WTC11 (cell line): ENCODE measurements at places on chromosomes 11 and 22. TPM values are rescaled to one million over a fixed set of nuclear protein-coding genes. Genes with fewer than 3 reads are reported as not detected.

- DNase-seq = no peak
Measured at GRCh38 chr11:120709808-120710207, 198.3 kb downstream of the GRIK4 start.

DNA sequence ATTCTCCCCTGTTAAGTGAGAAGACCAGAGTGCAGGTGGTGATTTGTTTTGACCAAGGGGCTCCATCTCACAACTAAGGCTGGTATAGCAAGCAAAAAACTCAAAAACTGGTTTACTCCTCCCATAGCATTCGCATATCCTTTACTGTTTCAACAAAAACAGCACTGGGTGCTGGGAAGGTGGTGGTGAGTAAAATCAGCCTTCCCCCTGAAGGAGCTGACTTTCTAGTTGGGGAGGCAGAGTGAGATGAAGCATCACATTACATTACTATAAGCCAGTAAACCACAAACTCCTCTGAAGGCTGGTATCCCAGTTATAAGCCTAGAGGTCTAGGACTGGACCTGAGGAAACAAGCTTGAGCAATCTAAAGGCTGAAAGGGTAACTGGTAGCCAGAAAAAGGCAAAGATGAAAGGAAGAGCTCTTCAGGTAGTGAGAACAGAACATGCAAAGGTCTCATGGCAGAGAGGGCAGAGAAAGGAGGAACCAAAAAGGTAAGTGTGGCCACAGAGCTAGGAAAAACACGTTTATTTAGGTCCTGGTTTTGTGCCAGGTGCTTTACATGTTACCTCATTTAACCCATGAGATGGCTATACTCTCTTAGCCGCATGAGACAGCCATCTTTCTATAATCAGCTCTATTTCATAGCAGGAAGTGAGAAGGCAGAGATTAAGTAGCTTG lies 22.3 kb downstream of the TMEM123 start:
- no peak for DNase-seq

Gene TRIM66
- 5.6 to 8.0 TPM (median 7.8 TPM) in 3 replicates for total RNA-seq

GRCh38 chr11:24567380-24567779 lies 70.5 kb downstream of the LUZP2 start:
- no peak for DNase-seq

GRCh38 chr11:61954851-61955421 lies 4.8 kb downstream of the BEST1 start:
- DNase-seq = peak; percentile 65

DNA sequence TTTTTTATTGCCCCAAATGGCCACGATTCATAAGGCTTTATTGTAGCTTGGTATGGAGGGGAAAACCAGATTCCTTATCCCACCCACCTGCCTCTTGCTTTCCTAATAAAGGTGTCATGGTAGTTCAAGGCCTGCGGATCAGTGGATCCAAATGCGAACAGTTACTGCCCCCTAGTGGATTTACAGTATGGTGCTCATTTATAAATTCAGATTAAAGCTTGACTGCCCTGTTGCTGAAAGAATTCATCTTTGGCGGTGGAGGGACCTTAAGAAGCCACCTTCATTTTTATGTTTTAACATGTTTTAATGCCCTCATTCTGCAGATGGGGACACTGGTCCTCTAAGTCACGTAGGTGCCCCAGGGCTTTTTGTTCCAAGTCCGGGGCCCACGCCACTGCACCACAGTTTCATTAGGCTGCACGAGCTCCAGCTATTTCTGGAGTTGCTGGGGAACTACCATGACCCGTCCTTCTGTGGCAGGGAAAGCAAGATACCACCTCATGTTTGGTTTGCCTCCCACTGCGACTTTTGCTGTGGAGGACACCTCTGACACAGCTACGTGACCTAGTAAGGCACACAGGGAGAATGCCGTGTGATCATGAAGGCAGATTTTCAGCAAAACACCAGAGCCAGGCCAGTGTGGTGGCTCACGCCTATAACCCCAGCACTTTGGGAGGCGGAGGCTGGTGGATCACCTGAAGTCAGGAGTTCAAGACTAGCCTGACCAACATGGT lies 15.6 kb upstream of the INCENP start:
- DNase-seq = no peak

GRCh38 chr11:15374418-15374817 lies 259.7 kb downstream of the INSC start:
- DNase-seq = no peak

Gene CNIH2
- 12.2 to 12.9 TPM (median 12.2 TPM) in 3 replicates for total RNA-seq

DNA sequence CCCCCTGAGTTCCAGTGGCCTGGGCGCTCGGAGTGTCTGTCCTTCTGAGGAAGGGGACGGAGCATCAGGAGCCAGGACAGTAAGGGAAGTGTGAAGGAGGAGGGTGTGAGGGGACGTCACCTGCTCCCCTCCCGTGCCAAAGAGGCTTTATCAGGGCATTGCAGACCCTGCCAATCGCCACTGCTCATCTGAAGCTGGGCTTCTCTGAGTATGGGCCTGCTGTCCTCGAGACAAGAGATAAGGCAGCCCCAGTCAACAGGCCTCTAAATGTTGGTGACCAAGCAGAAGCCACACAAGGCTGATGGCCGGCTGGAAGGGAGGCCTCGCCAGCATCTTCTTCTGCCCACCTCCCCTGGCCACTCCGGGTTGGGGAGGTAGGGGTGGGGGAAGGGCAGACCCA lies 29.8 kb downstream of the LIF start:
- DNase-seq = no peak

Gene PGR
- total RNA-seq = 0.05 to 0.20 TPM (median 0.11 TPM) in 3 replicates

DNA sequence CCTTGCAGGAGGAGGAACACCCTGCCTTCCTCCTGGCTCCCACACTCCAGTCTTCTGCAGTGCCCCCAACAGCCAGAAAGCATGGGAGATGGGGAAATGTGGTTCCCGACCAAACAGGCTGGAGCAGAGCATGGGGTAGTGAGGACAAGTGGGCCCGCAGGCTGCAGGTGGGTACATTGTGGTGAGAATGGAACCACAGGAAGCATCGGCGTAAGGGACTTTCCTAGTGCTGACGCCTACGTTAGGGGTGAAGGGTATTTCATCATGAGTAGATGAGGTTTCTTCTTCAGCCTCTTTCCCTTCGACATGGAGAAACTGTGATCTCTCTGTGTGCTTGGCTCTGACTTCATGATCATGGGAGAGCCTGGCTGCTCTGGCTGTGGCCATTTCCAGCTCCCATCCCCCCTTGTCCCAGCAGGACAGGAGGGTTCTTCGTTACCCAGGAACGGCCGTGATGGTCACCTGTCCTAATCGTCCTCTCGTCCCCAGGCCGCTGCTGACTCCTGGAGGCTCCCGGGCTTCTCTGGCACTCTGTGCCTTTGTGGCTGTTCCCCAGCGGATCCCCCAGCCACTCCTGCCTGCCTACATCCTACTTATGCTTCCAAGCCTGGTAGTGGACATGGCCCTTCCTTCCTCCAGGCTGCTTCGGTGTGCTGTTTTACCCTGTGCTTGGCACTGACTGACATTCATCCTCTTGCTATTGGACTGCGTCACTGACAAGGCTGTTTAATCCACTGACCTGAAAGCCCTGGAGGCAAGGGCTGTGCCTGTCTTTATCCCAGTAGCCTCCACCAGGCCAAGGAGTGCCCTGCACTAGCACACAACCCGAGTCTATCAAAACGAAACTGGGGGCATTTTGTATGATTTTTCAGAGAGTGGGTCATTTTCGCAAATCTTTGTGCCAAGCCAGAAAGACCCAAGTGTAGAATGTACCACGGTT lies 65.2 kb upstream of the CECR2 start:
- DNase-seq = no peak

Gene RFPL2
- 0.39 to 0.48 TPM (median 0.41 TPM) in 3 replicates for total RNA-seq

DNA sequence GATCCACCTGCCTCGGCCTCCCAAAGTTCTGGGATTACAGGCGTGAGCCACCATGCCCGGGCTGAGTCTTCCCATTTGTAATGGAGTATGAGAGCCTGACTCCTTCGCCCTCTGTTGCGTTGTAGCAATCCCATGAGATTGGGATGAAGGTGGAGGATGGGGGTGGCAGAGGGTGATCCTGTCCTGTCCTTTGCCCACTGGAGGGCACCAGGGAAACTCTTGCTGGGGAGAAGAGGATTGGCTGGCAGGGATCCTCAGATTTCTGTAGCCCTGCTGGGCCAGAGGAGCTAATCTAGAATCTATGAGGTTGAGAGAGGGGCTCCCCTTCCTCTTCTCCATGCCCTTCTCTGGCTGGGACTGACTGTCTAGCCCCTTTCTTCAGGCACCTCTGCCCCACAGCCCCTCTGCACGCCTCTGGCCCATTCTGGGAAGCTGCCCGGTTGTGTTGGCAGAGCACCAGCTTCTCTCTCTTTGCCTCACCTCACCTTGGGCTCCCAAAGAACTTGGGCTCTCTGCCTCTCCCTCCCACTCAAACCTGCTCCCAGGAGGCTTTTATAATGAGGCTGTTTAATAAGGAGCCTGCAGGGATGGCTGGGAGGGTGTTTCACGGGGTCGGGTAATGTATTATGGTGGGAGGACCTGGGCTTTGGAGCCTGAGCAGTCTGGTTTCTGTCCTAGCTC lies 9.5 kb upstream of the CATSPER1 start:
- DNase-seq = no peak

DNA sequence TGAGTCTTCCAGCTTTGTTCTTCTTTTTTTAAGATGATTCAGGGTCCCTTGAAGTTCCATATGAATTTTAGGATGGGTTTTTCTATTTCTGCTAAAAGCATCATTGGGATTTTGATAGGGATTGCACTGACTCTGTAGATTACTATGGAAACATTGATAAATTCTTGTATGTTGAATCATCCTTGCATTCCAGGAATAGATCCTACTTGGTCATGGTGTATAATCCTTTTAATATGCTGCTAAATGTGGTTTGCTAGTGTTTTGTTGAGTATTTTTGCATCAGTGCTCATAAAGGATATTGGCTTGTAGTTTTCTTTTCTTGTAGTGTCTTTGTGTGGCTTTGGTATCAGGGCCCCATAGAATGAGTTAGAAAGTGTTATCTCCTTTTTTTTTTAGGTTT lies 34.9 kb upstream of the PHOX2A start:
- no peak for DNase-seq

Gene CD59
- 65.8 to 86.7 TPM (median 79.7 TPM) in 3 replicates for total RNA-seq

DNA sequence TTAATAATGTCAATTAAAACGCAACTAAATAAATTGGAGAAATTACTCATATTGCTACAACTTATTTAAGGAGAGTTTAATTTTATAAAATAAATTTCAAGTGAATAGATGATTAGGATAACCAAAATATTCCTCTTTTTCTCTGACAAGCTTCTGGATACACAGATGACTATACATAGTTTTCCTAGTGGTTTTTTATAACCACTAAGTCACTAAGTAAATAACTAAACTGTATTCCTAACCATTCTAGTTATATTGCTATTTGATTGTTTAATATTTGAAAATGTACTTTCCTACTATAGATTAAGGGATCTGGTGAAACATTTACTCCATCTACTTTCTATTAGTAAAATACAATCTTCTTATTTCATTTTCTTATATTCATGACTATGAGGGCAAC lies 4.7 kb upstream of the ANGPTL5 start:
- DNase-seq = no peak

GRCh38 chr22:43498856-43499253 lies 87.0 kb downstream of the MPPED1 start:
- DNase-seq = no peak

Gene KRTAP5-1
- total RNA-seq = not detected in 3 replicates

DNA sequence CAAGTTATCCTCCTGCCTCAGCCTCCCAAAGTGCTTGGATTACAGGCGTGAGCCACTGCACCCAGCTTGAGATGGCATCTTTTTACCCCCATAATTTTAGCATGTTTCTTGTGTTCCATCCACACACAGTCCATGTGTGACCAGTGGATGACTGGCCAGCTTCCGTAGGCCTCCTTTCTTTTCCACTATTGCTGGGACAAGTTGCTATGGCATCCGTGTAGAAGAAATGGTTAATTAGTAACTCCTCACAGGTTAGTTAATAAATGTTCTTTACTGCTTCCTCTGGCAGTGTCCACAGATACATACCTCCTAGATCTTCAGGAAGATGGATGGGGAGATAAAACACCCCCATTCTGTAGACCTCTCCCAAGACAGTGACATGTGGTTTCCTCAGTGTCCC lies 154.3 kb upstream of the RASSF10 start:
- no peak for DNase-seq

GRCh38 chr22:28438183-28438768 lies 241.4 kb downstream of the TTC28 start:
- no peak for DNase-seq

GRCh38 chr11:1223346-1224110 lies 662 bp downstream of the MUC5B start:
- peak; percentile 10 for DNase-seq

Gene AGBL2
- 3.7 to 4.2 TPM (median 4.1 TPM) in 3 replicates for total RNA-seq

DNA sequence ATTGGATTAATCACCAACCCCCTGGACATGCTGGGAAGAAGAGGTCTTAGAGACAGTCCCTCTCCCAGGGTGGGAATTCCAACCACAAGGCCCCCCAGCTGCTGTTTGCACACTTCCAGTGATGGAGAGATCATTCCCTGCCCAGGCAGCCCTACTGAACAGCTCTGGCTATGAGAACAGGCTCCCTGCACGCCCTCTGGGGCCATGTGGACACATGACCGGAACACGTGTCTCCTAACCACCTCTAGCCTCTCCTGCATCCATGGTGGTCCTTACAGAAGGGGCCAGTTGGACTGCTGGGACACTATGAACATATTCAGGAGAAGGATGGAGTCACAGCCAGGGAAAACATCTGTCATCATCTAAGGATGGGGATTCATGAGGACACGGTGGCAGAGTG lies 196.2 kb downstream of the MN1 start:
- no peak for DNase-seq

GRCh38 chr11:32451808-32452207 lies 16.5 kb upstream of the WT1 start:
- DNase-seq = no peak

- no peak for DNase-seq
Measured at GRCh38 chr11:13061294-13061990, 52.3 kb downstream of the RASSF10 start.

- DNase-seq = no peak
Measured at GRCh38 chr11:134862587-134863195, 450.6 kb upstream of the B3GAT1 start.
